Spleen (tissue), 13 donors: ENCODE measurements at places on chromosomes 12 and 14.

- no peaks in the 10 kb centered on the region for H3K36me3 ChIP-seq
- peaks cover 47% of the 10 kb centered on the region for H3K4me1 ChIP-seq
- no peaks in the 10 kb centered on the region for H3K27me3 ChIP-seq
- DNase-seq = peak; percentile 72
- peak overlapping the region; percentile 94 for H3K27ac ChIP-seq
These were observed 1.3 kb downstream of the HVCN1 start for GRCh38 chr12:110687396-110688169.

DNA sequence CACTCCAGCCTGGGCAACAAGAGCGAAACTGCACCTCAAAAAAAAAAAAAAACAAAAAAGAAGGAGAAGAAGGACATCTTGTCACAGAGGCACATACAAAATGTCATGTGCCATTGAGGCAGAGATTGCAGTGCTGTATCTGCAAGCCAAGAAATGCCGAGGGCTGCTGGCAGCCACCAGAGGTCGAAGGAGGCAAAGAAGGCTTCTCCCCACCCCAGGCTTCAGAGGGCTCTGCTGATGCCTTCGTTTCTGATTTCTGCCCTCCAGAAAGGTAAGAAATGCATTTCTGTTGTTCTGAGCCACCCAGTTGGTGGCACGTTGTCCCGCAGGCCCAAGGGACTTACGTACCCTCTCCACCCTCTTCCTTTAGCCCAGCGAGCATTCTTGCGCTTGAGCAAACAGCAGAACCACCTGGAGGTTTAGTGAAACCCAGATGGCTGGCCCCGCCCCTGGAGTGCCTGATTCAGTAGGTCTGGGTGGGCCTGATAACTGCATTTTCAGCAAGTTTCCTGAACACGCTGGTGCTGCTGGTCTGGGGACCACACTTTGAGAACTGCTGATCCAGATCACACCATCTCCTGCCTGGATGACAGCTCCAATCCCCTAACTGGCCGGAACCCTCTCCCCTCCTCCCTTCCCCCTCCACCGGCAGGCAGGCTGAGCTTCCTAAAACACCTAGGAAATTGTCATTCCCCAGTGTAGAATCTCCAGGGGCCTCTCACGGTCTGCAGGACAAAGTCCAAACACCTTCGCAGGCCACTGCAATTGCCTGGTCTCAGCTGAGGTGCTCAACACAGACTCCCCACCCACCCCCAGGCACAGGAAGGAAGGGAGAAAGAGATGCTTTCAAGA, 21.1 kb upstream of the SCARB1 start:
- peak; percentile 88 for DNase-seq
- no peaks in the 10 kb centered on the region for H3K27me3 ChIP-seq
- no peaks in the 10 kb centered on the region for H3K36me3 ChIP-seq
- peaks cover 50% of the 10 kb centered on the region for H3K4me1 ChIP-seq

DNA sequence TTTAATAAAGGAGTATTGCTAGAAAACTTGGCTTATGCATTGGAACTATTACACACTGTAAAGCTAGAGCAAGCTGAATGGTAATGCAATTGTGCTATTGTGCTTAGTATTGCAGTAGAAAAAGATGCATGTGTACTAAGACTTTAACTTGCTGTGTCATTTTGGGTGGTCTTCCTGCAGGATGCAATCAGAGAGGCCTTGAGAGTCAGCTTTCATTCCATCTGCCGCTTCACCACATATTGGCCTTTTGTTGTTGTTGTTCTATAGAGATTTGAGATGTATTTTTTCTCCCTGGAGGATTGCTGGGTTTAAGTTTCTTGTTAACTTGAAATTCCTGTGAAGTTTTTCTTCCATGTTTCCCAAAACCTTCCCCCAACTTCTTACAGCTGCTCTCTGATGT, 449.7 kb downstream of the TMTC2 start:
- no peaks in the 10 kb centered on the region for H3K4me1 ChIP-seq
- DNase-seq = no peak
- no peak overlapping the region for H3K4me3 ChIP-seq
- H3K36me3 ChIP-seq = no peaks in the 10 kb centered on the region
- H3K27ac ChIP-seq = no peak overlapping the region

- no peak overlapping the region for H3K4me3 ChIP-seq
- no peak overlapping the region for H3K27ac ChIP-seq
- peaks cover 92% of the 10 kb centered on the region for H3K36me3 ChIP-seq
- no peaks in the 10 kb centered on the region for H3K27me3 ChIP-seq
- DNase-seq = no peak
These were observed 35.6 kb downstream of the DGLUCY start for GRCh38 chr14:91149462-91149861.

GRCh38 chr14:70896981-70897380, 10.3 kb upstream of the PCNX1 start:
- no peak overlapping the region for H3K27ac ChIP-seq
- H3K4me3 ChIP-seq = no peak overlapping the region
- H3K27me3 ChIP-seq = no peaks in the 10 kb centered on the region
- no peak for DNase-seq
- H3K4me1 ChIP-seq = peaks cover 32% of the 10 kb centered on the region

DNA sequence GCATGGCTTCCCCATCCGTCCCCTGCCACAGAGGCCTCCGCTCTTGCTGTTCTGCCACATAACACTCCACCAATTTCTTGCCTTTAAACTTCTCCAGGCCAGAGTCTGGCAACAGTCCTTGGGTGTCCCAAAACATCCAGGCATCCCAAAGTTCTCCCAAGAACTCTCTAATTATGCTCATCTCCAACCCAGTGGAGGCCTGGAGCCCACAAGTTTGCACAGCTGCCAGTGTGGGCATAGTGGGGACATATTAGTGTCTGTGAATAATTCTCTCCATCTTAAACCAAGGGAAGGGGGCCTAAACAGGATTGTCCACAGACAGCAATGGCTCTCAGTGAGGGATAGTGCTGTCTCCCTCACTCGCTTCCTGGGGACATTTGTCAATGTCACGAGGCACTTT, 124.8 kb downstream of the NUAK1 start:
- no peaks in the 10 kb centered on the region for H3K4me1 ChIP-seq
- H3K4me3 ChIP-seq = no peak overlapping the region
- no peak overlapping the region for H3K27ac ChIP-seq
- no peaks in the 10 kb centered on the region for H3K27me3 ChIP-seq
- no peaks in the 10 kb centered on the region for H3K36me3 ChIP-seq

DNA sequence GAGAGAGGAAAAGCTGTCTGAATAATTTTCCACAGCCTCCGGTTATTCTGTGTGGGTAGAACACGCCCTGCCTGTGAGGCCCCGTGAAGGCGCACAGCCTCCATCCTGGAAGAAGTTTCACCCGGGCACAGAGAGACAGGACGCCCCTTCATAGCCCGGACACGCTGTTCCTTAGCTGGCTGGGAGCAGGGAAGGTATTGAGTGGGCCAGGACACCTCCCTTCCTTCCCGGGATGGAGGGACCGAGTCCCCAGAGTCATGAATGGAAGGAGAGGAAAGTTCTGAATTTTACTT, 135.5 kb downstream of the GCH1 start:
- peak; percentile 46 for DNase-seq
- H3K27me3 ChIP-seq = no peaks in the 10 kb centered on the region
- no peak overlapping the region for H3K4me3 ChIP-seq

- no peak overlapping the region for H3K4me3 ChIP-seq
- DNase-seq = no peak
- peaks cover 91% of the 10 kb centered on the region for H3K4me1 ChIP-seq
- H3K27ac ChIP-seq = peak overlapping the region; percentile 69
- no peaks in the 10 kb centered on the region for H3K27me3 ChIP-seq
These were observed 117.1 kb downstream of the PRKCH start for GRCh38 chr14:61438497-61438859.
